Effector memory CD8-positive, alpha-beta T cell (primary cell): ENCODE measurements at places on chromosomes 2 and 18.

GRCh38 chr2:32712870-32713269, 85.0 kb downstream of the TTC27 start:
- H3K27me3 ChIP-seq: no peaks in the 10 kb centered on the region
- no peak for DNase-seq
- H3K27ac ChIP-seq: no peak overlapping the region
- H3K4me3 ChIP-seq: no peak overlapping the region

- no peaks in the 10 kb centered on the region for H3K36me3 ChIP-seq
- no peak for DNase-seq
- no peak overlapping the region for H3K4me3 ChIP-seq
- no peaks in the 10 kb centered on the region for H3K27me3 ChIP-seq
- H3K4me1 ChIP-seq: no peaks in the 10 kb centered on the region
These were observed 203.1 kb downstream of the NCKAP5 start for GRCh38 chr2:133365117-133365516.

DNA sequence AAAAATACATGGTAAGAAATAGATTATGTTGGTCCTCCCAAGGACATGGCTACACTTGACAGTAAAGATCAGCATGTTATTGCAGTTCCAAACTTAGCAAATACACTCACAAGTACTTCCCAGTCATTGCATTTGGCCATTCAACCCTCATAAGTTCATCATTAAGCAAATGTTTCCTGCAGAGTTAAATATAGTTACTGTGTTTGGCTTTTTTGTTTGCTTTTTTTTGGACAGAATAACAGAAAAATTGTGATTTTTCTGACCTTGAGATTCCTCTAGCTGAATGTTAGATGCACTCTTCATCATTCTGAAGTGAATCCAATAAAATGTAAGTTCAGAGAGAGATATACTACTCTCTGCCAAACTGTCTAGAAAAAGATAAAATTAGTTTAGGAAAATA, 295.3 kb downstream of the GPD2 start:
- H3K4me1 ChIP-seq: no peaks in the 10 kb centered on the region
- H3K27ac ChIP-seq: no peak overlapping the region
- DNase-seq: no peak
- H3K36me3 ChIP-seq: no peaks in the 10 kb centered on the region
- H3K27me3 ChIP-seq: no peaks in the 10 kb centered on the region

GRCh38 chr18:33733376-33733775, 155.4 kb downstream of the ASXL3 start:
- no peak for DNase-seq
- H3K27me3 ChIP-seq: no peaks in the 10 kb centered on the region
- H3K27ac ChIP-seq: no peak overlapping the region
- no peaks in the 10 kb centered on the region for H3K36me3 ChIP-seq

DNA sequence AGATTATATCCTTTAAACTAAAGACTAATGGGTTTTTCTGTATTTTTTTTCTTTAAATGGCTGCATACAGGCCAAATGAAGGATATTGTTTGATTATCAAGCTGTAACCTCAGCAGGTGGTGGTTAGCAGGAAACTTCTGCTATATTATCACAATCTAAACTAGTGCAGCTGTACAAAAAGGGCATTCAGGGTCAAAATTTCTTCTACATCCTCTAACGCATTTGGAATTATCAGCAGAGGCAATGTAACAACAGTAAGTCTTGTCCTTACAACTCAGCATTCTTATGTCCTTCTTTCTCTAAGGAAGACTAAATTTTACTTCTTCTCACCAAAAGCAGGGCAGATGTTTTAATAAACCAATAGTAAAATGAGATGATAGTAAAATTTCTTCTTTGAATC, 135.8 kb upstream of the FN1 start:
- no peak for DNase-seq
- peaks cover 14% of the 10 kb centered on the region for H3K27me3 ChIP-seq
- no peaks in the 10 kb centered on the region for H3K36me3 ChIP-seq
- H3K27ac ChIP-seq: no peak overlapping the region
- H3K4me3 ChIP-seq: no peak overlapping the region

GRCh38 chr2:235048549-235048948, 96.7 kb downstream of the SH3BP4 start:
- H3K27me3 ChIP-seq: peaks cover 37% of the 10 kb centered on the region
- DNase-seq: no peak
- peaks cover 15% of the 10 kb centered on the region for H3K4me1 ChIP-seq
- H3K27ac ChIP-seq: no peak overlapping the region
- no peaks in the 10 kb centered on the region for H3K36me3 ChIP-seq
- H3K4me3 ChIP-seq: no peak overlapping the region

GRCh38 chr2:202822411-202822810, 49.2 kb downstream of the ICA1L start:
- H3K36me3 ChIP-seq: peaks cover 4% of the 10 kb centered on the region
- no peaks in the 10 kb centered on the region for H3K27me3 ChIP-seq
- H3K27ac ChIP-seq: no peak overlapping the region
- H3K4me3 ChIP-seq: no peak overlapping the region
- H3K4me1 ChIP-seq: no peaks in the 10 kb centered on the region
- DNase-seq: no peak

GRCh38 chr2:52365946-52366345, 1334.0 kb upstream of the NRXN1 start:
- H3K36me3 ChIP-seq: no peaks in the 10 kb centered on the region
- H3K4me1 ChIP-seq: no peaks in the 10 kb centered on the region
- H3K27ac ChIP-seq: no peak overlapping the region
- H3K4me3 ChIP-seq: no peak overlapping the region
- no peaks in the 10 kb centered on the region for H3K27me3 ChIP-seq
- no peak for DNase-seq

DNA sequence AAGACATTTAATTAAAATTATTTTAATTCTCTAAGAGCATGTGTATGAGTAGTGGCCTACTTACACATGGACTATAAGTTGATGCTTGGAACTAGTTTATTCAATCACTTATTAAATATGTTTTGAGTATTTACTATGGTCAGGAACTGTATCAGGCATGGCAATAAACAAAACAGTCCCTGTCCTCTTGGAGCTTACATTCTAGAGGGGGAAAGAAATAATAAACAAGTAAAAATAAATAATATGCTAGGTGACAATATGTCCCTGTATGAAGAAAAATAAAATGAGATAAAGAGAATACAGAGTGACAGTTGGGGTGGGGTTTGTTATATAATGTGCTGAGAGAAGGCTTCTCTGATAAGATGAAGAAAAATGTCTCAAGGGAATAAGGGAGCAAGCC, 74.5 kb downstream of the MYO3B start:
- DNase-seq: no peak
- H3K4me3 ChIP-seq: no peak overlapping the region
- no peaks in the 10 kb centered on the region for H3K36me3 ChIP-seq
- no peaks in the 10 kb centered on the region for H3K4me1 ChIP-seq

DNA sequence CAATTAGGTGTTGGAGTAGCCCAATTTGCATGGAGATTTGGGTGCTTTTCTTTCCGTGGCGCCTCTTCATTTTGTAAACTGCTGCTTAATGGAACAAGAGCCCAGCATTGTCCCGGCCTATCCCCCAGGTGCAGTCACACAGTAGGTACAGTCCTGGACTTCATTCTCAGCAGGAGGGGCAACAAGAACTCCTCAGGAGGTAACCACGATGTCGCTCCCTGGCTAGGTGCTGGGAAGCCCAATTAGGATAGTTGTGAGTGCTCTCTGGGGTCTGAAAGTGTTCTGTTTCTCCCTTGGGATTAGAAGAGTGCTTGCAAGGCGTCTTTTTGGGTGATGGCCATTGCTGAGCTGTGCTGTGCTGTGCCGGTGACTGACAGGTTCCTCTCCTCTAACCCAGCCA, 53.8 kb downstream of the CABLES1 start:
- no peak overlapping the region for H3K4me3 ChIP-seq
- no peaks in the 10 kb centered on the region for H3K4me1 ChIP-seq
- no peak for DNase-seq
- no peak overlapping the region for H3K27ac ChIP-seq

DNA sequence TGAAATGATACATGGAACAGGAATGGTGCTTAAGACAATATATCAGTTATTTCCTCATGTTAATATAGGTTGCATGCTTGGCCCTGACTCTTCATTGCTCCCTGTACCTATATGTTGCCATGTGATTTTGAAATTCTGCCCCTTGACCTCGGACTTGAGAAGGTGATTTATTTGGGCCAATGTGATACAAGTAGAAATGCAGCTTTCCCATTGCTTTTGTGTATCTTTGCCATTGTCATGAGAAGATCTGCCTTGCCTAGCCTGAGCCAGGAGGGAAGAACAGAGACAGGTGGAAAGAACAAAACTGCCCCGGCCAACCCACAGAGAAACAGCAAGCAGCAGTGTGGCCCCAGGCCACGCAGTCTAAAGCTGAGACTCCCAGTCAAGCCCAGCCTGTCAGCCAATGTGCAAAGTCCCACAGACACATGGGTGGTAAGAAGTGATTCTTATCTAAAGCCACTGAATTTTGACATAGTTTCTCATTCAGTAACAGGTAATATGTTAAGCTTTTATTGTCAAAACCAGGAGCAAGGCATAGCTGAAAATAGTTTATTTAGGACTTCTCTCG, 245.7 kb upstream of the RND3 start:
- no peaks in the 10 kb centered on the region for H3K27me3 ChIP-seq
- DNase-seq: no peak
- H3K27ac ChIP-seq: no peak overlapping the region
- H3K4me1 ChIP-seq: no peaks in the 10 kb centered on the region
- H3K4me3 ChIP-seq: no peak overlapping the region

GRCh38 chr2:224562831-224563230, 22.3 kb downstream of the CUL3 start:
- no peak overlapping the region for H3K27ac ChIP-seq
- DNase-seq: no peak
- H3K27me3 ChIP-seq: no peaks in the 10 kb centered on the region
- H3K36me3 ChIP-seq: peaks cover 2% of the 10 kb centered on the region
- no peak overlapping the region for H3K4me3 ChIP-seq

- H3K27ac ChIP-seq: no peak overlapping the region
- no peak overlapping the region for H3K4me3 ChIP-seq
- no peaks in the 10 kb centered on the region for H3K4me1 ChIP-seq
- H3K36me3 ChIP-seq: peaks cover 3% of the 10 kb centered on the region
- peaks cover 13% of the 10 kb centered on the region for H3K27me3 ChIP-seq
These were observed 61.4 kb upstream of the NEUROD1 start for GRCh38 chr2:181741756-181742155.

- H3K27me3 ChIP-seq: no peaks in the 10 kb centered on the region
- no peak for DNase-seq
- H3K36me3 ChIP-seq: peaks cover 55% of the 10 kb centered on the region
- H3K4me1 ChIP-seq: peaks cover 23% of the 10 kb centered on the region
- H3K4me3 ChIP-seq: no peak overlapping the region
- no peak overlapping the region for H3K27ac ChIP-seq
These were observed 3.3 kb downstream of the TAF1B start for GRCh38 chr2:9846554-9846953.

GRCh38 chr2:24822049-24822706, 29.0 kb downstream of the CENPO start:
- DNase-seq: no peak
- peaks cover 9% of the 10 kb centered on the region for H3K4me1 ChIP-seq
- H3K27me3 ChIP-seq: no peaks in the 10 kb centered on the region
- no peak overlapping the region for H3K4me3 ChIP-seq
- peaks cover 27% of the 10 kb centered on the region for H3K36me3 ChIP-seq

- H3K27ac ChIP-seq: no peak overlapping the region
- DNase-seq: no peak
- no peaks in the 10 kb centered on the region for H3K36me3 ChIP-seq
- peaks cover 26% of the 10 kb centered on the region for H3K27me3 ChIP-seq
- no peaks in the 10 kb centered on the region for H3K4me1 ChIP-seq
These were observed 4.0 kb upstream of the FAM124B start for GRCh38 chr2:224405841-224406370.

GRCh38 chr18:51751901-51752300, 554.4 kb upstream of the MEX3C start:
- H3K27me3 ChIP-seq: no peaks in the 10 kb centered on the region
- H3K27ac ChIP-seq: no peak overlapping the region
- no peaks in the 10 kb centered on the region for H3K36me3 ChIP-seq
- no peaks in the 10 kb centered on the region for H3K4me1 ChIP-seq
- H3K4me3 ChIP-seq: no peak overlapping the region

- H3K4me3 ChIP-seq: no peak overlapping the region
- peaks cover 90% of the 10 kb centered on the region for H3K36me3 ChIP-seq
- no peak for DNase-seq
- H3K27ac ChIP-seq: no peak overlapping the region
These were observed 27.4 kb downstream of the PPP1CB start for GRCh38 chr2:28779001-28779400.

DNA sequence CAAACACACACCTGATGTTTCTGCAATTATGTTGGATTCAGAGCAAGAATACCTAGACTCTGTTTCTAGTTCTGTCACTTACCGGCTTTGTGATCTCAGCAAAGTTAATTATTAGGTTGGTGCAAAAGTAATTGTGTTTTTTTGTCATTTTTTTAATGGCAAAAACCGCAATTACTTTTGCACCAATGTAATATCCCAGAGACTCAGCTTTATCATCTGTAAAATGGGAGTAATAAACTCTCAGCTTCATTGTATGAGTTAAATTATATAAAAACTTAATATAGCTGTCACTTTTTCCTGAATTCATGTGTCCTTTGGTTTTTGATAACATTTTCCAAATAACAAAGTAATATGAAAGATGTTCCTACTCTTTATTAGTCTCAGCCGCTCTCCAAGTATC, 251.7 kb downstream of the TRIB2 start:
- DNase-seq: no peak
- no peak overlapping the region for H3K27ac ChIP-seq
- H3K4me3 ChIP-seq: no peak overlapping the region
- H3K27me3 ChIP-seq: peaks cover 4% of the 10 kb centered on the region

DNA sequence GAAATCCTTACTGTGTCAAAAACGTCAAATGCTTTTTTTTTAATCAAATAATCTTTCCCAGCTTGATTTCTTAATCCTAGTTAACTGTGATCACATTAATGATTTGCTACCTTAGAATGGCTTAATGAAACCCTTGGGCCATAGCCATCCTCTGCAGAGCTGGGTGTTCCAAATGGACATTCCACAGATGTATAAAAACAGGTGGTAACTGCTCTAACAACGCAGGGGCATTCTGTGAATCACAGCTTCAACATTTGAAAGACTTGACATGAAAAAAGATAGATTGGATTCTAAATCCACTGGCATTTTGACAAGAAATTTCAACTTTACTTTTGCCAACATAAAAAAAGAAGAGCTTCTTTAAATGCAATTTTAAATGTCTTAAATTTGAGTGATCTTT, 69.8 kb upstream of the RASGRP3 start:
- H3K36me3 ChIP-seq: peaks cover 4% of the 10 kb centered on the region
- no peaks in the 10 kb centered on the region for H3K4me1 ChIP-seq
- no peak overlapping the region for H3K4me3 ChIP-seq

GRCh38 chr2:88481691-88482336, 29.3 kb upstream of the FOXI3 start:
- H3K4me3 ChIP-seq: no peak overlapping the region
- DNase-seq: no peak
- H3K36me3 ChIP-seq: no peaks in the 10 kb centered on the region
- peaks cover 46% of the 10 kb centered on the region for H3K27me3 ChIP-seq

GRCh38 chr2:45643095-45643494, 8.4 kb upstream of the PRKCE start:
- peaks cover 7% of the 10 kb centered on the region for H3K4me1 ChIP-seq
- peaks cover 46% of the 10 kb centered on the region for H3K27me3 ChIP-seq
- H3K36me3 ChIP-seq: no peaks in the 10 kb centered on the region
- H3K4me3 ChIP-seq: peak overlapping the region; percentile 82
- DNase-seq: no peak

- no peaks in the 10 kb centered on the region for H3K4me1 ChIP-seq
- DNase-seq: no peak
- no peak overlapping the region for H3K4me3 ChIP-seq
- peaks cover 3% of the 10 kb centered on the region for H3K36me3 ChIP-seq
These were observed 2.2 kb downstream of the MPP4 start for GRCh38 chr2:201696151-201696659.

- H3K27me3 ChIP-seq: peaks cover 10% of the 10 kb centered on the region
- H3K4me3 ChIP-seq: no peak overlapping the region
- H3K36me3 ChIP-seq: no peaks in the 10 kb centered on the region
- H3K27ac ChIP-seq: no peak overlapping the region
- peaks cover 11% of the 10 kb centered on the region for H3K4me1 ChIP-seq
These were observed 67.0 kb downstream of the NCAPH start for GRCh38 chr2:96402591-96402990.
